ENCODE measurements at places on chromosomes 1 and 21. TPM values are rescaled to one million over a fixed set of nuclear protein-coding genes. Genes with fewer than 3 reads are reported as not detected.

- no peak for DNase-seq
Measured at GRCh38 chr1:91121366-91121765, 99.5 kb upstream of the ZNF644 start.

DNA sequence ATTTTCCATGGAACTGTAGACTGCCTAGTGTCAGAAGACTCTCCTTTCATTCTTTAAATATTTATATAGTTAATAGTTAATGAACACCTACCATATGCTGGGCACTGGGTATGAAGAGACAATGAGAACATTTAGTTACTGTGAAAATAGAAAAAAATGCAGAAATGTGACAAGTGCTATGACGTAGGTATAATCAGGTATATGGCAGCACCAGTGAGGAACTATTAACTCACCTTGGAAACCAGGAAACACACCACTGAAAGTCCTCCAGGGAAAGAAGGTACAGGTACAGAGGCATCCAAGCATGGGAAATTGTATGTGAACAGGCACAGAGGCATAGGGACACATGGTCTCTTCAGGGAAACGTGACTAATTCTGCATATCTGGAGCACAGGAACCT lies 42.3 kb downstream of the DPT start:
- DNase-seq: no peak

- no peak for DNase-seq
Measured at GRCh38 chr1:43418858-43419257, 29.2 kb downstream of the SZT2 start.

Gene VPS26C
- 47.1 TPM for total RNA-seq

Gene GATAD2B
- total RNA-seq: 16.3 TPM
